ENCODE measurements at places on chromosomes 1 and 21.

DNA sequence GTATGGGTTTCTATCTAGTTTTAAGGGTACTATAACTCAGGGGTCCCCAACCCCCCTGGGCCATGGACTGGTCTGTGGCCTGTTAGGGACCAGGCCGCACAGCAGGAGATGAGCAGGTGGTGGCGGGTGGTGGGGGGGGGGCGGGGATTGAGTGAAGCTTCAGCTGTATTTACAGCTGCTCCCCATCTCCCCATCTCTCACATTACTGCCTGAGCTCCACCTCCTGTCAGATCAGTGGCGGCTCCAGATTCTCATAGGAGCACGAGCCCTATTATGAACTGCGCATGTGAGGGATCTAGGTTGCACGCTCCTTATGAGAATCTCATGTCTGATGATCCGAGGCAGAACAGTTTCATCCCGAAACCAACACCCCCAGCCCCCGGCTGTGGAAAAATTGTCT is 95.1 kb upstream of the SLC45A1 start:
- DNase-seq: no peak

- DNase-seq: no peak
Observed at GRCh38 chr1:207748737-207749528, 2.9 kb upstream of the CD46 start.

GRCh38 chr1:13595411-13595810 is 11.8 kb downstream of the PDPN start:
- no peak for DNase-seq

- DNase-seq: no peak
Observed at GRCh38 chr1:244352156-244352830, 99.4 kb downstream of the ADSS2 start.

DNA sequence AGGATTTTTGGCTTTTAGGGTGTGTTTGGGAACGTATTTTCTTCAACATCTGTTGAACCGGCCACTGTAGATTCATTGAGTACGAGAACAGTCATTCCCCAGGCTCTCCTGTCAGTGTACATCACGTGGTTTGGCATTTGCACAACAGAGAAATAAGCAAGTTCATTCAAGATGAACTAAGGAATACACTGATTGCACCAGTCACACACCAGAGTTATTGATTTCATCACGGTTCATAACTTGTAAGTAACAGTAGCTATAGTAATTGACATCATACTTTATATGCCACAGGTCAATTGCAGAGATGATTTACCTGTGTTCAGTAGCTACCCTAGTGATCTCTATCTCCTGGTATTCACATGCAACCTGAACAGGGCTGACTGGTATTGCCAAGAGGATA is 90.7 kb upstream of the ETS2 start:
- no peak for DNase-seq

- DNase-seq: no peak
Observed at GRCh38 chr1:202791077-202791747, 17.0 kb downstream of the KDM5B start.

DNA sequence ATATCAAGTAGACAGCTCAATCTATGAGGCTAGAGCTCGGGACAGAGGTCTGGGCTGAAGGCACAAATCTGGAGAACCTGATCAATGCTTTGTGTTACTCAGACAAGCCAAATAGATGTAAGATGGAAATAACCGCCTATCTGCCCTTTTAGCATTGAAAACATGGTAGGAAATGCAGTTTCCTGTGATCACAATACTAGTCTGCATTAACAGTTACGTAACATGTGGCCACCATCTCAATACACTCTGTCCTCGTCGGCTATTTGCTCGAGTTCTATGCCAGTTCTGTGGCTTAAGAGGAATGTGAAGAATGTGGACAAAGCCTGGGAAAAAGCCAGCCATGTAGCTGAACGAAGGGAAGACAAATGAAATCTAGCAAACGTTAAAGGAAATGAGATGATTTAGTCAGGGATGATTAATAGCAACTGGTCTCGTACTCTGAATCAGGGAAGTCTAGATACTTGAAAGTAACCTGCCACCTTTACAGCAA is 73.3 kb downstream of the HSF2BP start:
- DNase-seq: no peak

DNA sequence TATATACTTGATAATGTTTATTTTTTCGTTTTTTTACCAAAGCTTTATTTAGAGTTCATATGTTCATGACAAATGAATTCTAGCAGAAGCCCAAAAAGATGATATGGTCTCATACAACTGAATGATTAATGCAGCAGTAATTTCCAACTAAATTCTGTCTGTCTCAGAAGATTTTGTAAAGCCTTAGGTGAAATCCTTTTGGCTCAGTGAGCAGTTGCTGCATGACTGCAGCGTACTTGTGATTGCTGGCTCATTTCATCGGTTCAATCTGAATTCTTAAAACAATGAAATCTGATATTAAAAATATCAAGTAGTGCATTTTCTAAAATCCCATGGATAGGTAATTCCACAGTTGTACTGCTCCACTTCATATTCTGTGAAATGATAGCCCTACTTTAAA is 73.2 kb downstream of the AK5 start:
- no peak for DNase-seq

- DNase-seq: no peak
Observed at GRCh38 chr1:38926091-38926490, 15.5 kb downstream of the RHBDL2 start.

DNA sequence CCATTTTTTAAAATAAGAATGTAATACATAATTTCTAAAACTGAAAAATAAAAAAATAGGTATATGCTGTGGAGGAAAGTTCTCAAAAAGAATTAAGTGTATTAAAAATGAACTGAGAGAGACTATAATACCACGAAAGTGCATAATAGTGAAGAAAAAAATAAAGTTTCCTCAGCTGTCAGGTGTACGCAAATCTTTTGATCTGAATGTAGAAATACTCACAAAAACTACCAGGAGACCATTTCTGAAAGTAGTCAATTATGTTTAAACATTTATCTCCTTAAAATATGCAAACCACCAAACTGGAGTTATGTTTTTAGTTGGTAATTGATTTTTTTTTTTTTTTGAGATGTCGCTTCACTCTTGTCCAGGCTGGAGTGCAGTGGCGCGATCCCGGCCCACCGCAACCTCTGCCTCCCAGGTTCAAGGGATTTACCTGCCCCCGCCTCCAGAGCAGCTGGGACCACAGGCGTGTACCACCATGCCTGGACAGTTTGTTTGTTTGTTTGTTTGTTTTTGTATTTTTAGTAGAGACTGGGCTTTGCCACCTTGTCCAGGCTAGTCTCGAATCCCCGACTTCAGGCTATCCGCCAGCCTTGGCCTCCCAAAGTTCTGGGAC is 1169.2 kb upstream of the B3GALT2 start:
- DNase-seq: no peak

- DNase-seq: no peak
Observed at GRCh38 chr1:156655151-156655903, 13.4 kb downstream of the BCAN start.

DNA sequence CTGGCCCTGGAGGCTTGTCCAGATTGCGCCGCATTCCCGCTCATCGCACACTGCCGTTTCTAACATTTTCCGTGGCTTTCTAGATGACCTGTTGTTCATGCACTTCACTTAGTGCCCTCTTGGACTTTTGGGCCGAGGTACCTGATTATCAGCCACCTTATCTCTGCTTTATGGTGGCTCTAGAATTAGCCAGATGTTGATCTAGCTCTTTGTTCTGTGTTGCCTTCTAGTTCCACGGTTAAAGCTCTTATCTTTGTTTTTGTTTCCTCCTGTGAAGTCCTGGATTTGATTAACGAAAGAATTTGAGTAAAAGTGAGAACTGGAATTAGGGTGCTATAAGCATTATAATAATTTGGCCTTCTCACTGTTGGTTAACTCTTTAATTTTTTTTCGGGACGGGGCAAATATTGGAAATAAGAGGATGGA is 945 bp downstream of the RNPEP start:
- DNase-seq: no peak

- no peak for DNase-seq
Observed at GRCh38 chr1:25779388-25779787, 20.6 kb upstream of the SELENON start.

- DNase-seq: no peak
Observed at GRCh38 chr1:1609822-1610485, 5.3 kb upstream of the MIB2 start.

DNA sequence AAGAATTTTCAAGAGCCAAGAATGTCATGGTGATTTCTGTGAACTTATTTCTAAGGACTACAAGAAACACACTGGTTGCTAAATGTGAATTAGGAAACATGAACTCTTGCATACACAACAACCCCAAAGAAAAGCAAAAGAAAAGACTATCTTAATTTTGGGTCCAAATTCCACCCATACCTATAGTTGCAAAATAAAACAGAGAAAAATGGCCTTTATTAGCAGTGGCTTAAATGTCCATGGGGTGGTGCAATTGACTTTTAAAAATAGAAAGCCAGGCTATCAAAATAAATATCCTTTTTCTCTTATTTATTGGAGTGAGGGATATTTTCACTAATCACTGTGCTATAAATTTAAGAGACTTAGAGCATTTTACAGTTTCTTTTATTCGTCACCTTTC is 80.9 kb upstream of the DPYD start:
- DNase-seq: no peak

- no peak for DNase-seq
Observed at GRCh38 chr1:204221271-204221670, 7.5 kb upstream of the GOLT1A start.

DNA sequence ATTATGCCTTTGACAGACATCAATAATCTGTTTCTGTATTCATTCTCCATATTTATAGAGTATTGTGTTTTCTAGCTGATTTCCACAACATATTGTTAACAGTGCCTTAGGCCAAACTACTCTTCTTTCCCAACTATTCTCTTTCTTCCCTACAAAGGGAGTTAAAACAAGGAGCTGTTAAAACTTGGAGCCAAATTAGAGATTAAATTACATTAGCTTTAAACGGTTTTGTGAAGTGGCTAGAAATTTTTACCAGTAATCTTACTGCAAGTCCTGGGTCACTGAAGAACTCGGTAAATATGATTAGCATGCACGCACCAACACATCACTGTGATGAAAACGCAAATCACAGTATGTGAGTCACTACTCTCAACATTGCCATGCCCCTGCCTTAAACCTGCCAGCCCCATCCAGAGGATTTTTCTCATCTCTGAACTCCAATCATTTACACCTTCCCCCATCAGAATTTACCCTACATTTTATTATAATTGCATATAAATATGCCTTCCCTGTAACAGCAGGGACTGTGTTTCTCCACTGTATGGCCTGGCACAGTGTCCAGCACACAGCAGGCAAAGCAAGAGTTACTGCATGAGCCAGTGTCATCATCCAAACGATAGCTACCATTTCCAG is 1.5 kb upstream of the PRDX6 start:
- DNase-seq: no peak

DNA sequence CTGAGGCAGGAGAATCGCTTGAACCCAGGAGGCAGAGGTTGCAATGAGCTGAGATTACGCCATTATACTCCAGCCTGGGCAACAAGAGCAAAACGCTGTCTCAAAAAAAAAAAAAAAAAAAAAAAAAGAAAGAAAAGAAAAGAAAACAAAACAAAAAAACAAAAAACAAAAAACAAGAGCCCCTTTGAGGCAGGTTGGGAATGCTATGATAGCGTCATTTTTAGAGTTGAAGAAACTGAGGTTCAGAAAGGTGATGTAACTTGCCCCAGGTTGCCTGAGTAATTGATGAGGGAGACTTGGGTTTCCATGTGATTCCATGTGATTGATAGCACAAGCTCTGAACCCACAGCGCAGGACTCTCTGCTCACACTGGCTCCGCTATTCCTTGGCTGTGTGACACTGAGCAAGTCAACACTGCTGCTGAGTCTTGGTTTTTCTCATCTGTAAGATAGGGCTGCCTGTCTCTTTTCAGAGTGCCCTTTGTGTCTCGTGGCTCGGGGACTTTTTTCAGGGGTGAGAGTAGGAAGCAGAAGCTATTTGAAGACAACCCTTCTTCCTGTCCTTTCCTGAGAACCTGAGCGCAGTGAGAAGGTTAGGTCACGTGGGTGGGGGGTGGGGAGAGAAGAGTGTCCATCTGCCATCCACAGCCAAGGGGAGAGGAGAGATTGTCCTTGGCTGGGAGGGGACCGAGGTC is 2.5 kb downstream of the CNR2 start:
- DNase-seq: no peak

DNA sequence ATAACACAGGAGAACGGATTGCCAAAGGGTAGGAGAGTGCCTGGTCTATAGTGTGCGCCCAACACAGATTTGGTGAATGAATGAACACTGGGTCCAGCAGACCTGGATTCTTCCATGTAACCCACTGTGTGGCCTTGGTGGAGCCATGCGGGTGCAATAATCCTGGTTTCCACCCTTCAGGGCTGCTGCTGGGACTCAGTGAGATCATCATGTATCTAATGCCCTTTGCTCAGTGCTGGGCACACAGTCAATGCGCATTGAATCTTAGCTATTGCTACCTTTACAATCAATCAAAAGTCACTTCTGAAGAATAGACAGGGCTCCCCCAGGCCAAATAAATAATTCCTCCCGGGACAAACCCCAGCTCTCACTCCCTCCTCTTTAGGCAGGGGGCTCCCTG is 5.8 kb upstream of the EPHA2 start:
- no peak for DNase-seq

GRCh38 chr1:33244809-33245186 is 11.5 kb upstream of the ZNF362 start:
- DNase-seq: no peak

- no peak for DNase-seq
Observed at GRCh38 chr1:184555665-184556641, 169.1 kb downstream of the C1orf21 start.
